ENCODE measurements at places on chromosomes 1 and 21.
A peak's percentile ranks its signal among the peaks of the same experiment; 100 is the strongest.

GRCh38 chr1:8378981-8379470, 61.1 kb downstream of the SLC45A1 start:
- DNase-seq, result no peak

- DNase-seq, result no peak
Measured at GRCh38 chr1:43547538-43548072, 16.9 kb downstream of the PTPRF start.

DNA sequence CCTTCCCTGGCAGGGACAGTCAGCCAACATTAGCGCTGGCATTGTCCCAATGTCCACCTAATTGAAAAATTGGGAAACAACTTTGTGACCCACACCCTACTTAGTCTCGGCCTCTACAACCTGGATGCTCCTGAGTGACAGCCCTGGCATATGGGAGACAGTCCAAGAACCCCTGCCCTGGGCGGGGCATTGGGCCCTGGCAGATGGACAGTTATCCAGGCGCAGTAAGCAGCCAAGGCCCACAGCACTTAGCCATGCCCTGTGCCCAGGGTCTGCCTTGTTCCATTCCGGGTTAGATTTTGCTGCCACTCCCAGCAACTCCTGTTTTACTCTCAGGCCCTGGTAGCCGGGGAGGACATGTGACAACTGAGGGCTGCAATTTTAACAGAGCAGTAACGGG, 50.3 kb downstream of the NFASC start:
- no peak for DNase-seq

DNA sequence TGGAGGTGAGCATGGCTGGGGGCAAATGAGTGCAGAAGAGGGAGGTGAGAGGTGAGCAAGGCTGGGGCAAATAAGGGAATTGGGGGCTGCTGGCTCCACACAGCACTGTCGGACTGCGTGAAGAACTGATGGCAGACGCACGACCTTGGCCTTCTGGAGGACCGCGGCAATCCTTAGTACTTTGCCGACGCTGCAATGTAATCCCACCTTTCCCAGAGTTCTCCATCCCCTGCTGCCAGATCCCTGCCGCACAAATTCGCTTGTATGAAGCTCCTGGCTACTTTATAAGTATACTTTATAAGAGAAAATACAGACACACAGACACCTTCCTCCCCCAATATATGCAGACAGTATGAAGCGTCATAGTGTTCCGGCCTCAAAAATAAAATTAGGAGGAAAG, 472.4 kb downstream of the SMYD3 start:
- DNase-seq, result no peak

GRCh38 chr1:152886758-152887409, 8.8 kb downstream of the SMCP start:
- DNase-seq, result no peak

DNA sequence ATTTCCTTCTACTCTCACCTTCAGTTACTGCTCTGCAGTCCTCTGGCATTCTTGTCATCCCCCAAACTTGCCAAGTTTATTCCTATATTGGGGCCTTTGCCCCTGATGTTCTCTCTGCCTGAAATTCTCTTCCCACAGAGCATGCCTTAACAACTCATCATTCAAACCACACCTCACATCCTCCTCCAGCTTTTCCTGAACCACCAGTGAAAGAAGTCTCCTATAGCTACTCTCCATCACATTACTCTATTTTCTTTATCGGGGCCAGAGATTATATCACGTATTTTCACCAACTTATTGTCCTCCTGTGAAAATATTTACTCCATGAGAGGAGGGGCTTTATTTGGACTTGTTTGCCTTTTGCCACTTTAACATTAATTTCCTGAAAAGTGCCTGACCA, 32.1 kb downstream of the EXTL2 start:
- DNase-seq, result no peak

DNA sequence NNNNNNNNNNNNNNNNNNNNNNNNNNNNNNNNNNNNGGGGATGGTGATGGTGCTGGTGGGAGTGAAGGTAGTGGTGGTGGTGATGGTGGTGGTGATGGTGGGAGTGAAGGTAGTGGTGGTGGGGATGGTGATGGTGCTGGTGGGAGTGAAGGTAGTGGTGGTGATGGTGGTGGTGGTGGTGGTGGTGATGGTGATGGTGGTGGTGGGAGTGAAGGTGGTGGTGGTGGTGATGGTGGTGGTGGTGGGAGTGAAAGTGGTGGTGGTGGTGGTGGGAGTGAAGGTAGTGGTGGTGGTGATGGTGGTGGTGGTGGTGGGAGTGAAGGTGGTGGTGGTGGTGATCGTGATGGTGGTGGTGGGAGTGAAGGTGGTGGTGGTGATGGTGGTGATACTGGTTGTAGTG, 93.6 kb downstream of the CRYAA start:
- no peak for DNase-seq

DNA sequence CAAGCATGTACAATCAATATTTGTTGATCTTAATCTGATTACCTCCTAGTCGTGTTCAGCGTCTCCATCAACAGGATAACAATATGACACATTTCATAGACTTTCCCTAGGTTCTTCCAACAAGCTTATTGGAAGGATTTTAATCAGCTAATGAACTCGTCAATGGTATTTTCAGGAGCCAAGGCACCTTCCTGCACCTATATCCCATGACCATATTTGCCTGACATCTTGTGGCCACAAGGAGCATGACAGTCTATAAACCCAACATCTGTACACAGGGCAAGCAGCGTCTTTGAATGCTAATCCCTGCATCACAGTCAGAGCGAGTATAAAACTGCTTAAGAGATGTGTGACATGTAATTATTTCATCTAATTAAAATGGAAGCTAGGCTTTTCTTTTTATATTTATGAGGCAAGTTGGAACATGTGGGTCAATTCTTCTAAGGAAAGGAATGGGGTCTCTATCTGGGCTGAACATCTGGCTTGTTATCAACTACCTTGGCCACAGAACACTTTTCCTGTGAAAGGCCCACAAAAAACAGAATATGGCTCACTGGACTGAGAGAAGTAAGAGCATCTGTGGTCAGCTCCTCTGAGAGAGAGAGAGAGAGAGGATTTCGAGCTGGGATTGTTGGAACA, 388.8 kb downstream of the NTNG1 start:
- peak; percentile 64 for DNase-seq

DNA sequence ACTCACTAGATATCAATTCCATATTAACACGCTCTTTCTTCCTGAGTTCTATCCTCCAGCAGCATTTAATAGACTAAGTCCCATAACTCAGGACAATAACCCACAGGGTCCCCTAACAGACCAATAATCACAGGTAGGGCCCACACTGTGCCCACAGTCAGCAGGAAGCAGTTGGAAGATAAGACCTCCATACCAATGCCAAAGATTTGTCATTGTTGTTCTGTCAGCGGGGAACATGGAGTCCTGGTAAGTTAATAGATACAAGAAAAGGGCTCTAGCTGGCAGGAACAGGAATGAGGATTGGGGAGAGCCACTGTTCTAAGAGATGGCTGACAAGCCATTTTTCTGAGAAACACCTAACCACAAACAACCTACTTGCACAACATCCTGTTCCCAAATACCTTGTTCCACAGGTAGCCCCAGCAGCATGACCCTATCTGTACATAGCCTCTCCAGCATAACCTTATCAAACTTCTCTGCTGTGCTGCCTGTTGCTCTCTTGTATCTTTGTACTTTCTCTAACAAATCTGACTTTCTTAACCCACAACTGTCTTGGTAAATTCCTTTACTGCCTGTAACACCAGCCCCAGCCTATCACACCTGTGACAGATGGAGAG, 142.0 kb upstream of the KCNJ15 start:
- no peak for DNase-seq

GRCh38 chr1:96473791-96474434, 247.7 kb upstream of the PTBP2 start:
- DNase-seq, result no peak

DNA sequence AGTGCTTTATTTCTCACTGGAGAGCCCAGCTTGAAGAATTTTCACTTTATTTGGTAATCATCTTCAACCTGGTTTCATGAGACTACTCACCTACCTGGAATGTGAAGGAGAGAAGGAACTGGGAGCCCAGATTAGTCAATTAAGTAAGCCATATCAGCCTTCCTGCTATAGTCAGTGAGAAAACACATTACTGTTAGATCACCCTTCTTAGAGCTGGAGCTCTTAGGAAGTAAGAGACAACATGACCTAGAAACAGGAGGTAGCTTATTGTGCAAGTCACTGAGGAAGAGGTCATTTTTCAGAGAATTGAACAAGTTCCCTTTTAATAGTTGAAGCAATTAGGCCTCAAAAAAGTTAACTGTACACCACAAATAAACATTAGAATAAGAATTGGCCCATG, 49.2 kb upstream of the TEKT2 start:
- DNase-seq, result no peak

DNA sequence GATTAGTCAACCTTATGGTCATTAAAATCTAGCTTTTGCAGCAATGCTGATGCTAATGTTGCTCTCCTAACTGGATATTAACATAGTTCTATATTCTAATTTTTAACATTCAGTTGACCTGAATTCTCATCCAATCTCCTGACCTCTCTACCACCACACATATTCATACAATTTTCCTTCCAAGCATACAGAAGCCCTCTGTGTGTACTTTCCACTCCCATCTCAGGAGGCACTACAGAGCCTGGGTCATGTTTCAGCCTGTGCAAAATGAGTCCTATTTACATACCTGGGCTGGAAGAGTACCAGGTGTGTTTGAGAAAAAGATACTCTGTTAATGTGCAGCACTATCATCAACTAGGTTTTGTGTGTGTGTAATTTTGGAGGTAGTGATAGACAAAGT, 486.3 kb downstream of the NEGR1 start:
- no peak for DNase-seq

DNA sequence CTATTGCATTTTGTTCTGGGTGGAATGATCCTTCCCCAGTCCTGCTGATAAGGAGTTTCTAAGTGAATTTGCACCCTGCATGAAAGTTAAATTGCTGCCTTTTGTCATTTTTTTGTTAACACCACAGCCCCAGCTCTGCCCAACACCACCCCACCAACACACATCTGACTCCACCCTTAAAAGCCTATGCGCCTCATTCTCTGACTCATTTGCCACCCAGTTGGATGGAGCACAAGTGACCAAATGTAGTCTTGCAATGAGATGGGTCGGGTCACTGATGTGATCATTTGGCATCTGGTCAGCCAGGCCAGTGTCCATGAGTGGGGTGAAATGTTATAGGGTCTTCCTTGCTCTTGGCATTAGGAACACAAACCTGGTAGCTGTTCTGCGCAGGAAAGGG, 256.8 kb downstream of the KAZN start:
- no peak for DNase-seq

DNA sequence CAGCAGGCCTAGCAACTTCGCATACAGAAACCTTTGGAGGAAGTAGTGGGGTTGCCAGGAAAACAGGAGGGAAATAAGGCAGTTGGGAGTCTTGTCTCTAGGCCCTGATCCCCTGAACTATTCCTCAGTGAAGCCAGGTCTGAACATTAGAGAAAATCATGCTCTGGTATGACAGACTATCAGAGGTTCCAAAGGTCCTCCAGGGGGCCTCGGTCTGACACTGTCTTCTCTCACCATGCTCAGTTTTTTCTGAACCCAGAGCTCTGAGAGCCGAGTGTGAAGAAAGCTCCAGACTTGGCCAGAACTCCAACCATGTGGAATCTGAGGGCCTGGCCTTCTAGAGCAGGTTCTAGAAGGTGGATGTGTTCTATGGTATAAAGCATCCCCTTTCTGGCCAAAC, 4.0 kb downstream of the TOMM40L start:
- no peak for DNase-seq

- no peak for DNase-seq
Measured at GRCh38 chr1:54591127-54591756, 32.1 kb downstream of the FAM151A start.

GRCh38 chr1:225873281-225873850, 8.8 kb downstream of the TMEM63A start:
- no peak for DNase-seq

DNA sequence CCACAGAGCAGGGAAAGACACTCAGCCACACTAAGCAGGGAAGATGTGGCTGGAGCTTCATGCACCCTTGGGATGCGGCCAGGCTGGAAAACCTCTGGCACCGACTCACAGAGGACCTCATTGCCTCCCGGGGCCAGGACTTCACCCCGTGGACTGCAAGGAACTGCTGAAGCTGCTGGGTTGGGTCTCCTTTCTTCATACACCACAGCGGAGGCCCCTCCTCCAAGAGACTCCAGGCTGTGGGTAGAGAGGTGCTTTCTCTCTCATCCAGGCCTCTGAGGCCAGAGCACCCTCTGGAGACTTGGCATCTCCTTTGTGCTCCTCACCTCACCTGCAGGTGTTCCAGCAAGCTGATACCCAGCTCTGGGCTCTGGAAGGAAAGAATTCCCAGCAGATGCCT, 76.0 kb upstream of the EDN2 start:
- DNase-seq, result no peak

- DNase-seq, result no peak
Measured at GRCh38 chr1:12479311-12479710, 138.7 kb downstream of the DHRS3 start.

GRCh38 chr1:217493290-217493689, 137.6 kb downstream of the GPATCH2 start:
- DNase-seq, result no peak

DNA sequence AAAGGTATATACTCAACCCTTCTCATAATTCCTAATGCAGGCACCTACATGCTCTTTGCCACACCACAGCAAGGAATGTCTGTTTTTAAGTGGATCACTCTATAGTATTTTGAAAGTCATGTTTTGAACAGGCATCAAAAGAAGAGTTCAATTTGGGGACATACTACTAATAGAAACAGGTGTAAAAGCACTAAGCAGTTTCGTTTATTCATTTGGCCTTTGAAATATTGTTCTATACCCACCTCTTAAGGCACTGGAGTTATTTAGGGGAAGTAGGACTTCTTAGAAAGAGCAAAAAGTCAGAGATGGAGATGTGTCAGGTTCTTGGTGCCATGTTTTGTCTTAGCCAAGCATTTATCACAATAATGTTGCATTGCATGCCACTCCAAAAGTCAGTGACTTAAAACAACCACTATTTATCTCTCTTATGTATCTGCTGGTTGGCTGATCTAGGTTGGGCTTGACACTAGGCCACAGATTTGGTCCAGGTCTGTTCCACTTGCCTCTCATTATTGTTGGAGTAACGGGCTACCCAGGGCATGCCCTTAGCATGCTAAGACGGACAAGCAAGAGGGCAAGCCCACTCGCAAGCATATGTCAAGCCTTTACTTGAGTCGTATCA, 107.5 kb downstream of the RGL1 start:
- DNase-seq, result no peak

DNA sequence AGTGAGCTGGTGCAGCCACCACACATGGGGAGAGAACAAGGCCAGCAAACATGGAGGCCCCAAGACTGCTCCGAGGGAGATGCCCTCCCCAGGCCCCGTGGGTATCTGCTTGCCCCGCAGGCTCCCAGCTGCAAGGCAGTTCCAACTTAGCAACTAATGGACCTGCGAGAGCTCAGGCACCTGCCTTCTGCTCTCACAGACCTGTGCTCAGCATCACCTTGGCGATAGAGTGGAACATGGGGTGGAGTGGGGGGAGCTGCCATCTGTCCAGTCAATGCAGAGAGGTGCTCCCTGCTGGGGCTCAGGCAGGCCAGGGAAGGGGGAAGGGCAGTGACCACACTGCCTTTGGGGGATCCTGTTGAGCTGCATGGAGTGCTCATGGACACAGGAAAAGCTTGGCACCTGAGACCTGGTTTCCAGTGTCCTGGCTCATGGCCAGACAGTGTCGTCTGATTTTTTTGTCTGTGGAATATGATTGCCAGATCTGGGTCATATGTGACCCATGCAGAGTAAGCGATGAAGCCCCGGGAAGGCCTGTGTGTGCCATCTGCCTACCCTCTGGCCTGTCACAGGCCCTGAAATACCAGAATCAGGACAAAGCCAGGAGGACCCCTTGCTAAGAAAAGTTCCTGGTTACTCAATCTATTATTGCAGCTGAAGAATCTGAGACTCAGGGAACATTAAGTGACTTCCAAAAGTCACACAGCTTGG, 39.9 kb upstream of the TENT5C start:
- DNase-seq, result no peak

Measured in foreskin melanocyte (primary cell).